ENCODE measurements at places on chromosomes 3 and 15.

DNA sequence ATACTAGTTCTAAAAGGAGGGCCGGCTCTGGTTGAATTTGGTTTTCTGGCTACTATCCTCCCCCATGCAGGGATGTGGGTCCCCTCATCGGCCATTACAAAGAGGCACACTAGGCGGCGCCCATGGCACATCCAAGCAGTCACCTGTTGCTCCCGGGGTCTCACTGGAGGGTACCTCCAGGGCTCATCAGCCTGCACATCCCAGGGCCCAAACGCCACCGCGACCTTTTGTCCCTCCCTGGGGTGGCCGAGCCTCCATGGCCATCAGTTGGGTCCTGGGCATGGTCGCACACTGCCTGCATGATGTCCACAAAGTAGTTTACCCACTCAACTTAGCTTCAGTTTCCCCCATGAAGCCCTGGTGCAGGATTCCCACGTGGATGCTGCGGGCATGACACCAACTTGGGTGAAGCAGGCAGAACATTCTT lies 28.3 kb downstream of the IDH3A start:
- peak; percentile 31 for DNase-seq

- no peak for DNase-seq
These were observed 9.0 kb downstream of the IGDCC4 start for GRCh38 chr15:65413760-65414144.

DNA sequence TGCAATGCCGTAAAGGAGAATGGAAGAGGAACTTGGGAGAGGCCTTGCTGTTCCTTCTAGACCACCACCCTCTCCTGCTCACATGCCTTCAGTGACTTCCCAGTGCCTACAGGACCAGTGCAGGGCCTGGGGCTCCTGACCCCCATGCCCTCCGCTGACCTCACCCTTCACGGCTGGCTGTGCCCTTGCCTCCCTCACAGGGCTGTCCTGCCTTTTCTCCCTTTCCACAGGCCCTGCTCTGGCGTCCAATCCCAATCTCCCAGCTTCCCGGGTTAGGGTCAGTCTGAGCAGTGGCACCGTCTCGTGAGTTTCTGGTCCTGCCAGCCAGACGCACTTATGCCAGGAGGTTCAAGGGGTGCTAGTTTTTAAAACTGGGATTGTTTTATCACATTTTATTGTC lies 110.4 kb downstream of the WNT7A start:
- no peak for DNase-seq

DNA sequence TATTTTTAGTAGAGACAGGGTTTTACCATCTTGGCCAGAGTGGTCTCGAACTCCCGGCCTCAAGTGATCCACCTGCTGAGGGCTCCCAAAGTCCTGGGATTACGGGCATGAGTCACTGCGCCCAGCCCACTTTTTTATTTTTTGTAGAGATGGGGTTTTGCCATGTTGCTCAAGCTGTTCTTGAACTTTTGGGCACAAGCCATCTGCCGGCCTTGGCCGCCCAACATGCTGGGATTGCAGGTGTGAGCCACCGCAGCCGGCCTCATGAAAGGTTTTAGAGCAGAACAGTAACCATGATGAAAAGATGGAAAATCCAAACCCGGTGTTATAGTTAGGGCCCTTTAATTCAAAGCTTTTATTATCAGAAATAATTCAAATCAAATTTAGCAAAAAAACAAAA lies 15.6 kb upstream of the MB21D2 start:
- no peak for DNase-seq

GRCh38 chr3:169863458-169863899 lies 6.3 kb downstream of the LRRC31 start:
- DNase-seq, result peak; percentile 59

DNA sequence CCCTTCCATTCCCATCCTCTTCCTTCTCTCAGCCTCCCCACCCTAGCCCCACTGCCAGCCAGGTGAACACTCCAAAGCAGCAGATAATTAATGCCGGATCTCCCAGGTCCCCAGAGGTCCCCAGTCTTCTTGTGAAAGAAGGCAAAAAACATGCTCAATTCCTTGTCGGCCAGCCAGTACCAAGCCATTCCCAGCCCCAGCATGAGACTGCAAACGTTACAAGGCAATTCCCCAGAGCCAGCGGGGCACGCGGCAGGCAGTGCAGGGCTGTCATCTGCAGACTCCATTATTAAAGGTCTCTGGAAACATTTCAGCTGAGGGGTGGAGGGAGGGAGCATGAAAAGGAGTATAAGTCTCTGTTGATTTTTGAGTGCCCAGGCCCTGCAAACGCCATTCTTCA lies 117.8 kb downstream of the XXYLT1 start:
- no peak for DNase-seq

GRCh38 chr15:66800584-66801235 lies 98.7 kb downstream of the SMAD6 start:
- DNase-seq, result no peak

- DNase-seq, result no peak
These were observed 53.7 kb upstream of the ATP11B start for GRCh38 chr3:182739619-182740018.

- no peak for DNase-seq
These were observed 41.6 kb downstream of the POLG start for GRCh38 chr15:89293012-89293411.

DNA sequence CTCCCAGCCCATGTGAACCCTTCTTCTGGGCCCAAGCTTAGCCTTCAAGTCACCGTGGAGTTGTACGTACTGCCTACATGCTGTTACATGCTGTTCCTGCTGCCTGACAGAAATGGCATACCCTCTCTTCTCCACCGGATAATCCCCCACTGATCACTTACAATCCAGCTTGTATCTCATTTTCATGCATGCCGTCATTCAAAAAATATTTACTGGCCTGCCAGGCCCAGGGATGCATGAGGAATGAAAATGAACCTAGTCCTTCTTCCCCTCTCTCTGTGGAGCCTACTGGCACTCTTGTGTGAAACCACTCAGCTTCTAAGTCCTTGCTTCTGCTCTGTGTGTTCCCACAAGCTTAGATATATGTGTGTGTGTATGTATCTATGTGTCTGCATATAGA lies 60.6 kb downstream of the WNT5A start:
- no peak for DNase-seq

DNA sequence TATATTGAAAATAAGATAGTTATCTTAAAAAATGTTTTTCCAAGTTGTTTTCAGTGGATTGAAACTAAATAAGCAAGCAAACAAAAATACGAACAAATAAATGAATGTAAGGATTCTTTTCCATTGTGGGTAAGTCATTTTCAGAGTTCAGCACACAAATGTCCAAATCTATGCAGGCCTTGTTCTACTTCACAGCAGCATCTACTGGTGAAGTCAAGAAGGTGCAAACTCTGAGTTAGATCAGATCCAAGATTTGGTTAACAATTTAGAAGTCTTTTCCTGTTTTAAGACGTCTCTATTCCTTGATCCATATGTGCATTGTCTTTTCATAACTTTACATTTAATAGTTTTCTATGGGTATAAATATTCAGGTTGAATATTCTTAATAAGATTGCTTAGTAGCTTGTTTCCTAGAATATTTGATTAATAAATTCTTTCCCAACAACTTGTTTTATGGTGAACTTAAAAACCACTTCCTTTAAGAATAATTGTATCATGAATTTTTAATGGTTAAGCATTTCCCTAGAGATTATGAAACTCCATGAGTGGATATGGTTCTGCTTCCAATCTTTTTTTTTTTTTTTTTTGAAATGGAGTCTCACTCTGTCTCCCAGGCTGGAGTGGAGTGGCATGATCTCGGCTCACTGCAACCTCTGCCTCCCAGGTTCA lies 10.5 kb downstream of the PTX3 start:
- no peak for DNase-seq

DNA sequence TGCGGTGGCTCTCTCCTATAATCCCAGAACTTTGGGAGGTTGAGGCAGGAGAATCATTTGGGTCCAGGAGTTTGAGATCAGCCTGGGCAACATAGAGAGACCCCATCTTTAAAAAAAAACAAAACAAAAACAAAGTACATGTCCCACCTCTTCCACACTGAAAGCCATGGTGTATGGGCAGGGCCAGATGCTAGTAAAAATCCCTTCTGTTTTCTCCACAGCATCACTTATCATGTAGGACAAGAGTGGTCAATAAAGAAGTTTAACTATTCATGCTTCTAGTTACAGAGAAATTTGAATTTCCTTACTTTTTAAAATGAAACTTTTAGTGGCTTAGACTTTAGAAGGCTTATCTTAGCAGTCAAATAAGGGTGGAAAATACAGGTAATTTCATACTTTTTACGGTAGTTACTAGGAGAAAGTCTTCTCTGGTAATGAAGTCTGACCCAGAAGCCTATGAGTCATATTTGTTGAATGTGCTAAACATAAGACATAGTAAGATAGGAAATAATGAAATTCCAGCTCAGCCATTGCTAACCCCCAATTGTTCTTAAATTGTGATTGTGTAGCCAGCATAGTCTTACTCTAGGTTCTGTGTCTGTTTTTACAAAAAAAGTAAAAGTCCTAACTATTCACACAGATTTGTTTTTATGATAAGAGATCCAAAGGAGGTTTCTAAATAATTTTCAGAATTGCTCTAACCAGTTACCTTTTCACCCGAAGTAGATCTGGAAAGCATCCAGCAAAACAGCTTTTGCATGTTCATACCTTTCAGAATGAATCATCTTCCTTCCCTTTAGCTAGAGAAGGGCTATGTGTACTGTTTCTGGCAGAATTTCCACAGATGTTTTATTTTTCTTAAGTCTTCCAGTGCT lies 16.4 kb upstream of the ZNF609 start:
- no peak for DNase-seq

GRCh38 chr3:117059067-117059955 lies 349.7 kb downstream of the TUSC7 start:
- no peak for DNase-seq

GRCh38 chr3:171254315-171254714 lies 205.9 kb downstream of the TNIK start:
- DNase-seq, result no peak

GRCh38 chr15:49452595-49452994 lies 29.6 kb downstream of the FGF7 start:
- DNase-seq, result no peak

DNA sequence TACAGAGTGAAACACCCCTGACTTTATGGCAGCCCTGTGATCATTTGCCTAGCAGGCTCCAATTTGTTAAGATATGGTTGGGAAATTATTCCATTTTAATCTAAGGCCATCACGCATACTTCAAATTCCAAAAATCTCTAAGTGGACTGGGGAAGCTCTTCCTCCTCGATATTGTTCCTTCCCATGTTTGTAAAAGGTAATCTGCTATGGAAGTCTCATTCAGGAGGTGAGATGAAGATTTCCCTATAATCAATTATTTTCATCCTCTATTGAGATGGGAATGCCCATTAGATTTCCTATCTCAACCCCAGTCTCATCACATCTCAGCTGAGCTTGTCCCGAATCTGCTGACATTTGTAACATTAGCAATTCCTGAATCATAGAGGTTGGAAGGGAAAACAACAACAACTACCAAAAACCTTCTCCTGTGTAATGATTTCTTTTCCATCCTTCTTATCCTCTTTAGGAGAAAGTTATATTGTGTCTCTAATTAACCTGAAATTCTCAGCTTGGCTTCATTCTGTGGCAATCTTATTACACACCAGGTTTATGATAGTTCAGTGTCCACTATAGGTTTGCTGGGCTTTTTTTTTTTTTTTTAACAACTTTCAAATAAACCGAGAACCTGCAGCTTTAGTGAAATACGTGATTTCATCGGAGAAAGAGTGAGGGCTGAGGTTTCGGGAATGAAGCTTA lies 2.2 kb upstream of the NR2F2 start:
- no peak for DNase-seq

DNA sequence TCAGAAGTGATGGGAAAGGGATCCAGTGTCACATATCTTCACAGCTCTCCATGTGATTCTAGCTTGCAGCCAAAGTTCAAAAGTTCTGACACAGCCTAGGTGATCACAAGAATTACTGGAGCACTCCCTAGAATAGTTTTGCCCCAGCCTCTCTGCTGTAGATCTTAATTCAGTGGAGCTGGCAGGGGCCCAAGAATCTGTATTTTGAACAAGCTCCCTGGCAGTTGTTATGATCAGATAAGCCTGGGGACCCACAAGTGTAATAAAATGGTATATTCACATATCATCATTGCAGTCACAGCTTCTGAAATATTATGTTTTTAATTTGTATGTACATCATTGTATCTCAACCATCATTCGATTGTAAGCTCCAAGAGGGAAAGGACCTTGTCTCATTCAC lies 62.3 kb downstream of the NOX5 start:
- DNase-seq, result no peak

DNA sequence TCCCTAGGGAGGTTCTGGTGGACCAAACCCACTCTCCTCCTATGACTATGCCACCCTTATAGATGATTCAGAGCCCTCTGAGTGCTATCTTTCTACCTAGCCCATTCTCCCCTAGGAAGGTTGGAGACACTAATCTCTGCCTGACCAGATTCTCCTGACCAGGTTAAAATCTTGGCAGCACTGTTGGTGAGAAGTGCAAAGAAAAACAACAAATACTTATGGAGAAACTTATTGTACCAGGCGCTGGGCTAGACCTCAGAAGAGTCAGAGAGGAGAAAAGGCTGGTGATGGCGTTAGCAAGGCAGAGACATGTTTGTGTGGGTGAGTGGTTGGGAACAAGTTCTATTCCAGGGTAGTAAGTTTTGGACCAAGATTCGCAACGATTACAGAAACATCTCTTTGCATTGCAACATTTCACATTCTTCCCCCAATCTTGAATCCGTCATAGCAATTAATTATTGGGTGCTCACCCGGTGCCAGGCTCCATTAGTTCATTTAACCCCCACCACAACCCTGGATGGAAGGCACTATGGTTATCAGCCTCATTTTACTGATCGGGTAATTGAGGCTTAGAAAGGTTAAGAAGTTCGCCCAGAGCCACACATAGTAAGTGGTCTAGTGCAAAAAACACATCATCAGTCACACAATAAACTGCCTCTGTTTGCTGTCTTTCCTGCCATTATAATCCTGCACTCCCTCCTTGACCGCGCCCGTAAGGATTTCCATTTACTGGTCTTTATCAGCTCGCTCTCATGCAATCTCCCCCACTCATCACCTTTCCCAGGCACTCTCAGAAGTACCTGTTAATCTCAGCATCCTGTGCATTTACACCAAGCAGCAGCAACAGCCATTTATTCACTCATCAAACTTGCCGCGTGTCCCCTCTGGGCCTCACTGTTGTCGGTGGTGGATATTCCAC lies 655 bp upstream of the TSPAN3 start:
- no peak for DNase-seq

DNA sequence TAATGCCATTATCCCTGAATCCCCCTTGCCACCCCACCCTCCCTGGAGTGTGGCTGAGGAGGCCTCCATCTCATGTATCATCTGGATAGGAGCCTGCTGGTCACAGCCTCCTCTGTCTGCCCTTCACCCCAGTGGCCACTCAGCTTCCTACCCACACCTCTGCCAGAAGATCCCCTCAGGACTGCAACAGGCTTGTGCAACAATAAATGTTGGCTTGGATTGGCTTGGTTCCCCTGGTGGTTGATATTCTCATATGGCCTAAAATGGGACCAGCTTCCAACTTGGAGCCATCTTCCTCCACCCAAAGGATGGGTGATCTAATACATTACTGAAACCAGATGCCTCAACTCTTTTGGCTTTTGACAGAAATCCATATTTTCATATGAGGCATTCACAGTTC lies 34.9 kb downstream of the VIPR1 start:
- no peak for DNase-seq

DNA sequence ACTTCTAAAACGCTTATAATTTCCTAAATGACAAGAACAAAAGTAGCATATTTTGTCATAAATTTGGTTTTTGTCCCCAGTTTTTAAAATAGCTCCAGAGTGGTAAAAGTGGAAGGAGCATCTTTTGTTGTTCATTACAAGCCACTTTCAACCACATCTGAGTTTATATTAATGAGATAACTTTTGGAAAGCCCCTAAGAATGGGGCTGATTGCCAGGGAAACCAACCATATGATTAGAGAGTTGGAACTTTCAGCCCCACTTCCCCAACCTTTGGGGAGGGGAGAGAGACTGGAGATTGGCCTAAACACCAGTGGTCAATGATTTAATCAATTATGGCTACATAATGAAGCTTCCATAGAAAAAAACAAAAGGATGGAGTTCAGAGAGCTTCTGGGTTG lies 57.4 kb downstream of the CPA3 start:
- no peak for DNase-seq

All from activated naive CD4-positive, alpha-beta T cell treated with Interleukin-2 at 50 U/mL for 16 hours (primary cell).